ENCODE measurements at places on chromosomes 11 and 22.

DNA sequence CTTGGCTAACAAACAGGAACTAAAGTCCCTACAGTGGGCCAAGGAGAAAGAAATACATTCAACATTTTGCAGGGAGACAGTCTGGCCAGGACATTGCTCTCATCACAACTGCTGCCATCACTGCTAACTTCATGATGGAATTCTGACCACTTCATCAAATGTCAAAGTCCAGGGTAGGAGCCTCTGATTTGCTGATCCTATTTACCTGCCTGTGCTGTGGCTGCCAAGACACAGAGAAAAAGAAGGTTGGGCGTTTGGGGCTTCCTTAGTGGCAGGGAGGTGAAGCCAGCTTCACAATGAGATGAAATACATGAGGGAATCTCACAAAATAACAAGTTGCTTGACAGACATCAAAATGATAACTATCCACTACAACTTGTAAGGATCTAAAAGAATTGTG, 343.9 kb upstream of the CADM1 start:
- DNase-seq, result no peak

GRCh38 chr11:100686476-100687053, 523 bp upstream of the ARHGAP42 start:
- DNase-seq, result no peak

- no peak for DNase-seq
Measured at GRCh38 chr11:72066855-72067254, 13.5 kb downstream of the NUMA1 start.

DNA sequence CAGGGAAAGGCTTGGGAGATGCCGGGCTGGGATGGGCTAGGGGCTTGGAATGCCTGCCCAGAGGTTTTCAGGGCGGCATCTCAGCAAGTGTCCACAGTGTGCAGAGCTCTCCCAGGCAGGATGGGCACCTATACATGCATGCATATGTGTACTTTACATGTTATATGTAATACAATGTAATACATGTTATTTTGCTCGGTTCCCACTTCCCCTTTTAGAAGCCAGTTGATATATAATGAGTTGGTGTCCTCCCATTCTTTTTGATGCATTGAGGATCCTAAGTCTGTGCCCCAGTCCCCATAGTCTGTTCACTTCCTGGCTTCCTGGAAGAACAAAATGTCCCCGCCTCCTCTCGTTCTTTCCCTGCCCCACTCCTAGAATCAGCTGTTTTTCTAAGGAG, 20.1 kb upstream of the EIF3D start:
- DNase-seq, result no peak

DNA sequence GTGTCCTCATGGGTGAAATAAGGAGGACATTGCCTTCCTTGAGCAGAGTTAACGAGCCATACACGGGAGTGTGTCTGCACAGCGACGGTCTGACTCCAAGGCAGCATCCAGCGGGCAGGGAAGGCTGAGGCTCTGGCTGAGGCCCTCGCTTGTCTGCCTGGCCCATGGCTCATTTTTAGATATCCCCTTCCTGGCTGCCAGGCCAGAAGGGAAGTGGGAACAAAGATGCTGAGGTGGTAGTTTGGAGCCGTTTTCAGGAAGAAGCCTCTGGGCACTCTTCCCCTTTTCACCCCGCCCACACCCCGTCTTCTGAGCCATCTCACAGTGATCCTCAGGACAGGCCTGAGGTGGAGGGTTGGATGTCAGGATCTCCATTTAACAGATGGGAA, 3.0 kb upstream of the SLCO2B1 start:
- no peak for DNase-seq

DNA sequence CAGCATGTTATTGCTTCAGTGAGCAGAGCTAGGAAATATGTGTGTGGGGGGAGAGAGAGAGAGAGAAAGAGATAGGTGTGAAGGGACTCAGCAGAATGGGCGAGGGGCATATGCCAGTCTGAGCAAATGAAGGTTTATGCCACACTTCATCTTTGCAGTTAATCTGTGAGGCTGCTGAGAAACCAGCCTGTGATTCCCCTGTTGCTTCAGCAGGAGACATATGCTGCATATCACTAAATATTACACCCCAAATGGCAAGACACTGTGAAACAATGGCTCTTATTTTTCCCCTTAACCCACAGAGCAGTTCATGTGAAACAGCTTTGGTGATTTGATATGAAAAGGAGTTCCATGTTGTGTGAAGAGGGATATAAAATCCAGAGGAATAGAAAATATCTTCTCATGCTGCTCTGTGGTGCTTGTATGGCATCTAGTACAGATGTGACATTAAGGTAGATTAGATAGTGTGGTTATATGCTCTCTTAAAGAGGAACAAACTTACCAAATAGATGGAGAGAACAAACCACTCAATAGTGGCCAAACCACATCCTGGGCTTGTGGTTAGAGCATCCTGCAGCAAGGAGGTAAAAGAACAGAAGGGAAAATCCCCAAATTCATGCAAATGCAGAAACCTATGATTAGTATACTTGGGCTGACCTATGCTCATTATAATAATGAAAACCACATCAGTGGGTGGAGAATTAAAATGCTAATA, 864.2 kb downstream of the FAM181B start:
- no peak for DNase-seq
